ENCODE measurements at places on chromosomes 6 and 20.

- DNase-seq, result no peak
These were observed 13.8 kb upstream of the EYA4 start for GRCh38 chr6:133227344-133227743.

- DNase-seq, result peak; percentile 43
These were observed 99.9 kb upstream of the SHLD1 start for GRCh38 chr20:5650280-5650691.

DNA sequence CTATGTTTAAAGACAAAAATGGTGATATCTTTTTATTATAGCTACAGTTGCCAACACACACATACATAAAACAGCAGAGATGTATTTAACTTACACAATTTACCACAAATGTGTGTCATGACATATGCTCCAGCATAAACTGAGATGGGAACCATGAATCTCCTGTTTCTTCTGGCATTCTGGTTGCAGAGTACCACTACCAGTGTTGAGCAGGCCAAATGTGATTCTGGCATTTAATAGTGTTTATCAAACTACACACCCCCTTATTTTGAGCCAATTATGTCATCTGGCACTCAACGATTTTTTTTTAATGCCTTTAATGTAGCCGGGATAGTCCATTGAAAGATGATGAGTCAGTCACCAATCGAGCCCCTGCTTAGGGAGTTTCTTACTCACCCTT, 59.0 kb upstream of the TPD52L1 start:
- no peak for DNase-seq

DNA sequence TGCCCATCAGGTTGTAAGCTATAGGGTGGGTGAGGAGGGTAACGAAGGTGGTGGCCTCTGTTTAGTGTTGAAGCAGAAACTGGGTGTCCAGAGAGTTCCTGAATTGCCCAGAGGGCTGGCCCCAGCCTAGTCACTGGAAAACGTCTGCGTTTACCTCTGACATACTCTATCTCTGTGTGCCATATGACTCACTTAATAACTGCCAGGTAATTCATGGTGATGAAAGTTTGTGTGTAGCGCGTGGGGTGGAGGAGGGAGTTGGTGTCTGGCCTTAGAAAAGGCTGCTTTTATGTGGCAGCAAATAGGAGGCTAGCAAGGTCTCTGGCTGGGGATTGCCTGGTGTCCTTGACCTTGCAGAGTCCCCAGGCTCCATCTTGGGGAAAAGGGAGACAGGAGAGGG, 47.3 kb downstream of the SLC35D3 start:
- no peak for DNase-seq

- DNase-seq, result no peak
These were observed 80.9 kb downstream of the DNAH8 start for GRCh38 chr6:38796006-38796405.

- no peak for DNase-seq
These were observed 21.5 kb upstream of the TMEM244 start for GRCh38 chr6:129882510-129883023.

DNA sequence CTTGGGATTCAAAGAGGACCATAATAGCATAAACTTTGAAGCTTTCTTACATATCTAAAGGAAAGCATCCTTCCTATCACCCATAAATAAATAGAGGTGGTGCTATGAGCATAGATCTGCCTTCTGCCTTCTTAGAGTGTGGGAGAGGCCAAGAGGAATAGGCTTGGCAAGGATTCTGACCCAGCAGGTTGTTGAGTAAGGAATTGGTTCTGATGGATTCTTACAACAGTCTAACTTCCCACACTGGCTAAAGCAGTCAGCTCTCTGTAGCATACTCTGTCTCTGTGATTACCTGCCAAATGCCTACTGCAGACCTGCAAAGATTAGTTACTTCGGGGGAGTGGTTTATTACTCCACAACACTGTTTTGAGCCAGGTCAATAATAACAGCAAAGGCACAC, 198.0 kb upstream of the RAB32 start:
- no peak for DNase-seq

GRCh38 chr6:143634486-143634885, 43.3 kb upstream of the PHACTR2 start:
- DNase-seq, result no peak

- DNase-seq, result no peak
These were observed 255.9 kb downstream of the SYNE1 start for GRCh38 chr6:152380993-152381898.

GRCh38 chr6:80439721-80440470, 333.4 kb downstream of the BCKDHB start:
- DNase-seq, result no peak

- no peak for DNase-seq
These were observed 34.4 kb upstream of the ENPP1 start for GRCh38 chr6:131773284-131773950.

DNA sequence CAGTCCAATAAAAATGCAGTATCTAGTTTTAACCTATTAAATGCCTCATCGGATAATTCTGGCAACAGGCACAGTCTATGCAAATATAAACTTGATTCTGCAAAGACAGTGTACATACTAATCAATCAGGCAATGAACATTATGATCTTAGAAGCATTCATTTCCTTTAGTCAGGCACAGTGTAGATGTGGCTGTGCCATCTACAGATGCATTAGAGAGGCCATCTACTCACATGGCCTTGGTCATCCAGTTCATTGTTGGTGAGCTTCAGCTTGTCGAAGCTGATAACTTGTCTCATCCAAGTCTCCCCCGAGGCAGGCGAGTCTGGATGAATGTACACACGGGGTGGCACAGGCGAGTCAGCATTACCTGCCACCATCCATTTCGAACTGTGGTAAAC, 7.9 kb downstream of the TBX18 start:
- DNase-seq, result no peak

- DNase-seq, result no peak
These were observed 39.4 kb downstream of the SCML4 start for GRCh38 chr6:107784669-107785068.

DNA sequence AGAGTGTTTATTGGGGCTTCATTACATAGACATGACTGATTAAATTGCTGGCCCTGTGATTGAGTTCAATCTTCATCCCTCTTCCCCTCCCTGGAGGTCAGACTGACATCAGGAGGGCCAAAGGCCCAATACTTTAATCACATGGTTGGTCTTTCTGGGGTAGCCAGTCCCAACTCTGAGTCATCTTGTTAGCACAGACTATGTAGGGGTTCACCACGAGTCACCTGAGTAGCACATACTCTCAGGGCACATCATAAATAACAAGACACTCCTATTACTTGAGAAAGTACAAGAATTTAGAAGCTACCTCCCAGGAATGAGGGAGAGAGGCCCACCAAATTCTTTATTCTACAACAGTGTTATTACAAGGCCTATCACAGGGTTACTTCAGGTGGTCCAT, 11.3 kb downstream of the GINS1 start:
- DNase-seq, result no peak

- no peak for DNase-seq
These were observed 5.0 kb downstream of the TNFRSF6B start for GRCh38 chr20:63701329-63702035.

GRCh38 chr6:169339731-169340309, 86.2 kb upstream of the THBS2 start:
- DNase-seq, result no peak

- DNase-seq, result no peak
These were observed 71.6 kb upstream of the PAX1 start for GRCh38 chr20:21633829-21634228.

Measured in GM10248 (cell line).